ENCODE measurements at places on chromosomes 3 and 15.

DNA sequence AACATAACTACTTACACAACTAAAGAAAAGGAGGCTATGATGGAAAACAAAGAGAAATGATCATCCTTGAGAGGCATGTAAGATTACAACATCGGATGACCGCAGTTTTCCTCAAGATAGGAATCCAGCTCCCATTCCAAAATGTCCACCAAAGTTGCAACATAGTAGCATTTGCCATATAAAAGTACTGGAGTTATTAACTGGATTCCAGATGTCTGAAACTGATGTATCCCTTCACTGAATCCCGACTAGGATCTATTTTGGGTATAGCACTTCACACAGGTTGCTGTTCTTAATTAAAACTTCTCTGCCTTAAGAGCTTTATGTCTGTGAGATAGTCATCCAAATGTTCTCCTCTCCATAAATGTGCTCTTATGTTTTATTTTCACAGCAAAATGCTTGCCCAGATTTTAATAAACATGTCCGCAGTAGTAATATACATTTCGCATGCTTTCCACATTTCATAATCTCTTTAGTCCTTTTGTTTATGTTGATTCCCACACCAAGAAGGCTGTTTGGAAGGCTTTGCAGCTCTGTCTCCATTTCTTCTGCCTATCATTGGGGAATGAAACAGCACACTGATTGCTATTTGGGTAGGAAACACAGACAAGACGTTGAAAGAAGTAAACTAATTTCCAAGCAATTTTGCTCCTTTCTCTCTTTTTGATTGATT lies 716.5 kb upstream of the CFAP20DC start:
- DNase-seq, result no peak

DNA sequence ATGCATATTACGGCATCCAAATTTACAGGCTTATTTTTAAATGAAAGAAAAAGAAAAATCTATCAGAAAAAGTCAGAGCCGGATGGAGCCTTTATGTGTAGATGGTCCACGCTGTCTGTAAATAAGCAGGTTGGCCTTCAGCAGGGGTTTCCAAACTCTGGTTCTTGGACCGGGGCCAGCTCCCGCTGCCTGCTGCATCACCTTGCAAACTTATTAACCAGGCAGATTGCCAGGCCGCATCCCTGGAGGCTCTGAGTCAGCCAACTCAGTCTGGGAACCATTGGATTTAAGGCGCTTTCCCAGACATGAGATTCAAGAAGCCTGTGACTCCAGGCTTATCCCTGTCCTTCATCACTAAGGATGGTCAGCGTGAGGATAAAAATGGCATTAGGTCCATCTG lies 212.4 kb downstream of the OPA1 start:
- DNase-seq, result no peak

DNA sequence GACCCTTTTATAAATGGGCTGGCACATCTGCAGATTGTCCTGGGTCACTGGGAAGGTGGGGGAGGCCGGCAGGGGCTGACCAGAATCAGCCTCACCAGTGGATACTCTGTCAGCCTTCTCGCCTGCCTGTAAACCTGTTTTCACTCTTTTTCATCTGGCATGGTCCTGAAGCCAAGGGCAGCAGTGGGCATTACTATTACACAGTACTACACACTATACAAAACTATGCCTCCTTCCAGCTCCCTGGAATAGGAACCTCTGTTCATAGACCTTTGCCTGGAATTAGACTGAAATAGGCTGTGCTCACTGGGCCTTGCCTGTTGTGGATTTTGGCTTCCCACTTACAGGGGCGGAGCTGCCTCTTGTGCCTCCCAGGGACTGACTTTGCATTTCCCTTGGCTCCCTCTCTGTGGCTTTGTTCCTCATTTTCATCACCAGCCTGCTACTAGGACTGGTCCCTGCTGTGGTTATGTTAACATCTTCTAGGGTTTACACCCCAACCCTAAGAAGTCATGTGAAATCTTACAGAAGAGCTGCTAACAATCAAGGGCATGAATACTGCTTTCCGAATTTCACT lies 120.7 kb downstream of the FNDC3B start:
- DNase-seq, result no peak

DNA sequence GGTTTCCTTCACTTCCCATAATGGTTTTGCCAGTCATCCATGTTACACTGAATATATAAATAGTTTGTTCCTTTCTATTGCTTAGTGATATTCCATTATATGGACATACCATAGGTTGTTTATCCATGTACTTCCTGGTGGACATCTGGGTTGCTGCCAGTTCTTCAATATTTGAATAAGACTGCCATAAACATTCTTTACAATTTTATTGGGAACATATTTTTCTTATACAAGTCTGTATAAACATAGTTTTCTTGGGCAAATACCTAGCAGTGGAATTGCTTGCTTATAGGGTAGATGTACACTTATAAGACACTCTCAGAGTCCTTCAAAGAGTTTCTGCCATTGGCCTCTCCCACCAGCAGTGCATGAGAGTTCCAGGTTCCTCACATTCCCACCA lies 231.4 kb downstream of the OPA1 start:
- no peak for DNase-seq

DNA sequence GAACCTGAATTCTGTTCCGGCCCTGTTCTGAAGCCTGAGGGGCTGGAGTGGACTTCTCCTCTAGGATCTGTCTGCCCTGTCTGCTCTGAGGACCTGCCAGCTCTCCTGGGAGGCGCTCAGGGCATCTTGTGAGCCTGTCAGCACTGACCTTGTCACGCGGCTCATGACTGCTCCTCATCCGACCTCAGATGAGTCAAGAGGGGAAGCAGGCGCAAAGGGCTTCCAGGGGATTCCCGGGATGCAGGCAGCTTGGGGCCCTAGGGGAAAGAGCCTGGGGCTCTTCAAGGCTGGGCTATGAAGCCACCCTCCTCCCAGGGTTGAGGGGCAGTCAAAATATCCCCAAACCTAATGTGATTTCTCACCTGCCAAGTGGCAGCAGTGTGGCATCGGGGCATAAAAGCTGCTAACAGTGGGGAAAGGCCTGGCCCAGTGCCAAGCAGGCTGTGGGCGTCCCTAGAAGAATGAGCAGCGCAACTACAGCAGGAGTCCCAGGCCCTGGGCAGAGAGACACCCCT lies 27.6 kb upstream of the ANKDD1A start:
- peak; percentile 68 for DNase-seq

- no peak for DNase-seq
Measured at GRCh38 chr15:92665100-92665555, 9.6 kb upstream of the FAM174B start.

DNA sequence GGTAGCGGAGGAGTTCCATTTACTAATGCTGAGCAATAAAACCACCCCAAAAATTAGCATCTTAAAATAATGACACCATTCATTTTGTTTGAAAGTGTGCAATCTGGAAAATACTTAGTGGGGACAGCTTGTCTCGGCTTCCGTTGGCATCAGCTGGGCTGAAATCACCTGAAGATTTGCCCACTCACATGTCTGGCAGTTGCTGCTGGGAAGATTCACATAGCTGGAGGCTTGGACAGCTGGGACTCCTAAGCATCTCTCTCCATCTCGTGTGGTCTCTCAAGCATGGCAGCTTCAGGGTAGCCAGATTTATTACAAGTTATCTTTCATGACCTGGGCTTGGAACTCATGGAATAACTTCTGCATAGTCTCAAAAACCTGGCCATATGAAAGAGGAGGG lies 38.4 kb upstream of the BFSP2 start:
- DNase-seq, result no peak

DNA sequence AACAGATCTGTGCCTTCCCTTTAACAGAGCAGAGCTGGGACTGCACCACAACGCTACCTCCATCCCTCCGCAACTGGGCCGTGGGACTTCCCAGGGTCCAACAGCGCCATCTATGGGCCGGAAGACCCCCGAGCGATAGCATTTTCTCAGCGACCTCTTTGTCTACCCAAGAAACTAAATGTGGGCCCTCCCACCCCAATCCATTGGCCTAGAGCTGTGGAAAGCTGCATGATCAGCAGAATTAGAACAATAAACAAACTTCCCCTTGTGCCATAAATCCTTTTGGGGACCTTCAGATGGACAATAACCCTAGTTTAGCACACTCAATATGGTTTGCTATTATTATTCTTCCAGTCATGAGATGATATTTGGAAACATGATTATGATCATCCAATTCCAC lies 74.8 kb upstream of the NTRK3 start:
- DNase-seq, result no peak

DNA sequence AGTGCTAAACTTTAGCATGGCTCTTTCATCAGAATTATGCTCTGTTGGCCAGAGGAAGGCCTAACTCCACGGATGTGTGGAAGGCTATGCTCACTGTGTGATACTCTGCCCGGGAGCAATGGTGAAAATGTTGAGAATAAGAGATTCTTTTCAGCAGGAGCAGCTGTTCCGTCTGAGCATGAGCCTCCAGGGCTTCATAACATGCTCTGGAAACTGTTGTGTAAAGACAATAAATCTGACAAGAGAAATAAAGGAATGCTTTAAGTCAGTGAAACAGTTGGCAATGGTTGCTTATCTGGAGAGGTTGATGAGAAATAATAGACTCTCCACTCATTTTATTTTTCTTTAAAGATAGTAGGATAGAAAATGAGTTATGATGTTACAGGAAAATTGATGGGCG lies 269.8 kb downstream of the DIPK2A start:
- DNase-seq, result no peak

DNA sequence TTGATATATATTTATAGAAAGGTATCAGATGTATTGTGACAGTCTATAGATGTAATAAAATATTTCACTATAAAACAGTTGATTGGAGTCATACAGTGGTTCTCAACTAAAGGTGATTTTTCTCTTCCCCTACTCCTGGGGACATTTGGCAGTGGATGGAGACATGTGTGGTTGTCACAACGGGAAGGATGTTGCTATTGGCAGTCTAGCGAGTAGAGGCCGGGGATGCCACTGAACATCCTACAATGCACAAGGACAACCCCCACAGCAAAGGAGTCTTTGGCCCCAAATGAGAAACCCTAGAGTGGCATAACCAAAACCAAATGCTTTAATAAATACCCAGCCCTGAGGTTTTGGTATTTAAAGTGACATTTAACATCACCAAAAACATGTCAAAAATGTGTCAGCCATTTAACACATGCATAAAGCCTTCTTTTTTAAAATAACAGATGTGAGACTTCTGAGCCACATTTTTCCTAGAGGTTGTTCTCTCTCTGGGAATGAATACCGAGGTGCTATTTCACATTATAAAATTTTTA lies 367.5 kb downstream of the PTPRG start:
- DNase-seq, result no peak

GRCh38 chr3:185157347-185157746 lies 4.5 kb upstream of the C3orf70 start:
- no peak for DNase-seq

DNA sequence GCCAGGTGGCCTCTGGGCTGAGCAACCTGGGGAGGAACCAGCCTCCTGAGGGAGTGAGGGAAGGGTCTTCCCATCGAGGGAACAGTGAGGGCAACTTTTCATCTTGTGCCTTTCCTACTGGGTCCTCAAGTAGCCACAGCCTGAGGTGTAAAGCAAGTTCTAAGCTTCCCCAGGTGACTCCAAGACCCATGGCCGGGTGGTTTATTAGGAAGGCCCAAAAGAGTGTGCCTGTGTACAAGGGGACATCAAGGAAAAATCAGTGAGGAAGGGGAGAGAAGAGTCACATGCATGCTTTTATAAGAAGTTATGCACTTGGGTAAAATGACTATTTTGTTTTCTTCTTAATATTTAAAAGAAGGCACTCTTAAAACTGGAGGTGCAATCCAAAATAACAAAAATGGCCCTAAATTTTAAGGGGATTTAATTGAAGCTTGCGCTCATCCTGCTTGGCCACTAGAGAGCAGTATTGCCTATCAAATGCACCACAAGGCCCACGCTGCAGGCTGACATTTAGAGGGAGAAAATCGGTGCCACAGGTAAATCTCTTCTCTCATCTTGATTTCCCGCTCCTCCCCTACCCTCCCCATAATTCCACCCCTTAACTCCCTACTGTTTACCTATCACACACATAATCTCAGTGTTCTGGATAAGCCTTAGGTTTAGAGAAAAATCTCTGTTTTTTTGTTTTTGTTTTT lies 6.7 kb downstream of the NANOGP8 start:
- peak; percentile 4 for DNase-seq

GRCh38 chr3:106485217-106485616 lies 616.4 kb upstream of the CBLB start:
- DNase-seq, result no peak

DNA sequence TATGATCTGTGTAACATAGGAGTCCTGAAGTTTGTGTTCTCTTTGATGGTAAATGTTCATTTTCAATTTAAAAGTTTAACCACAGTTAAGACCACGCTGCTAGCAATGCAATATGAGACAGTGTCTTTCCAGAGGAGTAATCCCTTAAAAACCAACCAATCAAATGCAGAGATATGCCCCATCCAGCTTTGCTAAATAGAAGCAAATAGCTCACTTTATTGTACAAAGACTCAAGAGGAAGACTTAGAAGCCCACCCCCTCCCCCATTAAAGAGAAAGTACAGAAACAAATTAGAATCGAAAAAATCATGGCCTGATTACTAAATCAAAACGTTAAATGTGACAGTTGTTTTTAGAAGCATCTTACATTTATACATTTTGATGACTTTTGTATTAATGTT lies 2.1 kb upstream of the ANP32A start:
- DNase-seq, result no peak

- DNase-seq, result no peak
Measured at GRCh38 chr15:59369597-59369996, 3.1 kb downstream of the MYO1E start.

- DNase-seq, result no peak
Measured at GRCh38 chr15:77695961-77696582, 63.4 kb upstream of the LINGO1 start.

GRCh38 chr15:57218826-57219576 lies 157.3 kb upstream of the CGNL1 start:
- no peak for DNase-seq

DNA sequence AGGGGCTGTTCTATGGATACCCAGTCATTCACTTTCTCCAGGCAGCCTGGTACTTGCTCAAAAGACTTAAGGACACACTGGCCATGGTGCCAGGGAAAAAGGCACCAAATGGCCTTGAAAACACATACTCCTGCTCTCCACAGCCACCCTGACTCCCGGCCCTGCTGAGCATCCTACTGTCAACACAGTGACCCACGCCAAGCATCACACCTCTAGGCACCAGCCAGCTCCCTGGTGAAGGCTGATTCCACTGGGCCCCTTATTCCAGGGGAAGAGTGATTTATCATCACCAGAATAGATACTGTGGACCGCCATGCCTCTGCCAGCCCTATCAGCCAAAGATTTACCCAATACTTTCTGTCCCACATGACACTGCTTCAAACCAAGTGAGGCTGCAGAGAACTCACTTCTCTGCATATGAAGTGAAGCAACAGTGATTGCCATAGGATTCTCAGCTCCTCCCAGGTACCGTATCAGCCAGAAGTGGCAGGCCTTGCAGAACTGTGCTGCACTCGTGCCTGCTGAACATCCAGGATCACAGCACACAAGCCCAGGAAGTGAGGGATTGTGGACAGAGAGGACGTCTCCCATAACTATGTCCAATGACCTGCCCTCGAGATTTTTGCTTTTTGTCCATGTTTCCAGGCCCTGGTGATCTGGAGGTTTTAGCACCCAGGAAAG lies 63.7 kb downstream of the WHAMM start:
- no peak for DNase-seq

- no peak for DNase-seq
Measured at GRCh38 chr15:101170568-101171350, 81.1 kb downstream of the CHSY1 start.
